Stimulated activated CD4-positive, alpha-beta T cell treated with anti-CD3 and anti-CD28 coated beads, Interleukin-1b, Interleukin-23, amount 100 ng/mL, for 24 hours (primary cell): ENCODE measurements at places on chromosomes 4 and X.

DNA sequence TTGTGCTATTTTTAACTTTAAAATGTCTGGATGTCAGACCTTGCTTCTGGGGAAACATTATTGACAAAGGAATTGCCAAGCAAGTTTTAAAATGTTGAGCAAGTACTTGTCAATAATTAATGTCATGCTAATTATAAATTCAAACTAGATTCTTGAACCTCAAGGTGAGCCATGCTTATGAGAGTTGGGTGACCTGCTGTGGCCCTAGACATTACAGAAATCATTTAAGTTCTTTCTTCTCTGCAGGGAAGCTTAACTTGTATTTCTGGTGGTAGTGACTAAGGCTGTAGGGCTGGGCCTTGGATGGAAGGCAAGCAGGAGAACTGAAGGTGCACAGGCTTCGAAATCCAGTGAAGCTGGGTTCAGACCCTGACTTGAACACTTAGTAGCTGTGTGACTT is 14.8 kb upstream of the UCHL1 start:
- no peak for DNase-seq

GRCh38 chr4:155405059-155405458 is 28.3 kb upstream of the MAP9 start:
- DNase-seq = no peak

GRCh38 chrX:53716328-53717088 is 30.0 kb upstream of the HUWE1 start:
- no peak for DNase-seq

DNA sequence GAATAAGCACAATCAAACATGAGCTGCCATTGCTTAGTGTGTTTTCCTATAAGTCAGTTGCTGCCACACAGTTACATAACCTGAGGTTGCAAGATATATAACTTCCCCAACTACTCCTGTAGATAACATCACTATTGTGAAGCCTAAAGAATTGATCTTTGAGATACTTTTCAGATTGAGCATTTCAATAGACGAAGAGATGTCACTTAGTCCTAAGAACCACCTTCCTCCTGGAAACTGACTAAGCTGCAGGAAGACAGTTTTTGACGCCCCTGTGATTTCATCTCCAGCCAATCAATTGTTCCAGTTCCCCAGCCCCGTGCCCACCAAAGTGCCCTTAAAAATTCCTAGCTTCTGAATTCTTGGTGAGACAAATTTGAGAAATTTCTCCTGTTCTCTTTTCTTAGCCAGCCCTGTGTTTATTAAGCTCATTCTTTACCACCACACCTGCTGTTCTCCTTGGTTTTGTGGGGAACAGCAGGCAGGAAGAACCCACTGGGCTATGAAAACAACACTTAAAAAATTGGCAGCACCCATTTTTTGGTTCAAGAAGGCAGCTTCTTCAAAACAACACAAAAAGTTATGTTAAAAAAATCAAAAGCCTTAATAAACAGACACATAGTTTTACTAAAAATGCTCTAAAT is 317.1 kb upstream of the PABPC4L start:
- no peak for DNase-seq

GRCh38 chr4:84220990-84221389 is 278.1 kb downstream of the NKX6-1 start:
- DNase-seq = no peak

DNA sequence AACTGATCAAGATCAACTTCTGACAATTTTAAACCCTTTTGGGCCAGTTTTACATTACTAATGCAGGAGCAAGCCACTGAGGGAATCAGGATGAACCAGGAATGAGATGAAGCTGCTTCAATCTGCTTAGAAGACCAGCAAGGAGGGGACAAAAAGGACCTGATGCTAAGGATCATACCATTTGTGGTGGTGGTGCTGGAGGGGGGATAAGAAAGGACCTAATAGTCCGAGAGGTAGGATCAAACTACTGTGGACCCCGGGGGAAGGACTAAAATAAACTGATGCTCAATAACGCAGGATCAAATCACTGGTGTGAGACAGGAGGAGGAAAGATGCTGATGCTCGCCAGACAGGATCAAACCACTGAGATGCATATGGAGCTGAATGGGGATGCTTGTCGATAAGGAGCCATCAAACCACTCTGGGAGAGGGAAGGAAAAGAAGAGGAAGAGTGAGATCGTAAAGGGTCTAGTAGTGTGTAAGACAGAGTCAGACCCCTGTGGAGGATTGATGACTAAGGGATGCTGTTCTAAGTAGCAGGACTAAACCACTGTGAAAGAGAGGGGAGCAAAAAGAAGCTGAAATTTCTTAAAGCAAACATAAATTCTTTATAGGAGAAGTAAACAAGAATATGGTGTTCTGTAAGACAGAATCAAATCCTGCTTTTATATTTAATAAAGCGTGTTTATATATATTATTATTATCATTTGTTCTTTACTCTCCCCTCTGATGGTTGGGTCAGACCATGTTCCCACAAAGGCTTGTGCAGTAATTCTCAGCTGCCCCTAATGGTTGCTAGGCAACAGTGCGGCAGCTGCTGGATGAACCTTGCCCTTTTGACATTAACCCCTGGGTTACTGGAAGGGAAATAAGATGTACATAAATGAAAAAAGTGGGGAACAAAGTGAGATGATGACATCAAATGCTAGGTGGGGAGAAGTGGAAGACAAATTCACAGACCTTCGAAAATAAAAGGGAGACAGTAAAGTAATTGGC is 432.5 kb upstream of the FGF16 start:
- DNase-seq = no peak

DNA sequence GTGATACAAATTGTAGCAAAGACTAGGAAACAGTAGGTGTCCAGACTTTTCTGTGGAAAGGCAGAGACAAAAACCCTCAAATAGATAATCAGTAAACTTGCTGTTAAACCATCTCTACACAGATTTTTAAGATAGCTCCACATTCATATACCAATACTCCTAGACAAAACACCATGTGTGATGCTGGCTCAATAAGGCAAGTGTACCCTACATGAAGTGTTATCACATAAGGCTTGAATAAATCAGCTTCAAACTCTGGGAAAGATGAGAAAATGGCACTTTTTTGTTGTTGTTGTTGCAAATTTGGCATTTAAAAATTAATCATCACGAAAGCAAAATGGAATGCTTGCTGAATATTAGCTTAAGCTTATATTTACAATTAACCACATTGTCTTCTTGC is 45.1 kb downstream of the DRD5 start:
- no peak for DNase-seq

- DNase-seq = no peak
Measured at GRCh38 chr4:8912089-8912455, 40.4 kb upstream of the HMX1 start.

- no peak for DNase-seq
Measured at GRCh38 chr4:108834166-108834834, 71.4 kb upstream of the ETNPPL start.

DNA sequence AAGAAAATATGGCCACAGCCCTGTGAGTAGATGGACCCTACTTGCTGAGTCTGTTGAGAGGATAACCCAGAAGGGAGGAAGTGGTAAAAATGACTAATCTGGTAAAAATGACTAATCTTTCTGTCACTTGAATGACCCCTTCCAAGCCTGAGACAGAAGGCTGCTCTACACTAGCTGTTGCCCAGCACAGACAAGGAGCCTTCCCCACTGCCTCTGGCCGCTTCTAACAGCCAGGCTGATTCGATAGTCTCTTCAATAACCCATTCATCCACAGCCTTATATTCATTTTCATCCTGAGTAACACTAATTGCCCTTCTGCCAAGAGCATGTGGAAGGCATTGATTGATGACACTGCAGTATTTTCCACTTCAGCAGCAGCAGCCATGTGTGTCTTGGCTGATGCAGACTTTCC is 18.4 kb downstream of the MAGEB17 start:
- no peak for DNase-seq

GRCh38 chr4:117477925-117478324 is 392.5 kb upstream of the TRAM1L1 start:
- DNase-seq = no peak

DNA sequence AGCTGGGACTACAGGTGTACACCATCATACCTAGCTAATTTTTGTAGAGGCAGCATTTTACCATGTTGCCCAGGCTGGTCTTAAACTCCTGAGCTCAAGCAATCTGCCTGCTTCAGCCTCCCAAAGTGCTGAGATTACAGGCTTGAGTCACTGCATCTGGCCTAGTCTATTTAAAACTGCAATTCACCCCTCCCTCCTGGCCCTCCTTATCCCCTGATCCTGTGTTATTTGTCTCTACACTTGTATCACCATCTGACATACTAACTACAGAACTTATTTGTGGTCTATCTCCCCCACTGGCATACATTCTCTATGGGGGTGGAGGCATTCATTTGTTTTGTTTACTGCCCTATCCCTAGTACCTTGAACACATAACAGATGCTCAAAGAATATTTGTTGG is 23.7 kb downstream of the CC2D2A start:
- DNase-seq = no peak

GRCh38 chr4:146437778-146438177 is 84.0 kb downstream of the SLC10A7 start:
- no peak for DNase-seq

DNA sequence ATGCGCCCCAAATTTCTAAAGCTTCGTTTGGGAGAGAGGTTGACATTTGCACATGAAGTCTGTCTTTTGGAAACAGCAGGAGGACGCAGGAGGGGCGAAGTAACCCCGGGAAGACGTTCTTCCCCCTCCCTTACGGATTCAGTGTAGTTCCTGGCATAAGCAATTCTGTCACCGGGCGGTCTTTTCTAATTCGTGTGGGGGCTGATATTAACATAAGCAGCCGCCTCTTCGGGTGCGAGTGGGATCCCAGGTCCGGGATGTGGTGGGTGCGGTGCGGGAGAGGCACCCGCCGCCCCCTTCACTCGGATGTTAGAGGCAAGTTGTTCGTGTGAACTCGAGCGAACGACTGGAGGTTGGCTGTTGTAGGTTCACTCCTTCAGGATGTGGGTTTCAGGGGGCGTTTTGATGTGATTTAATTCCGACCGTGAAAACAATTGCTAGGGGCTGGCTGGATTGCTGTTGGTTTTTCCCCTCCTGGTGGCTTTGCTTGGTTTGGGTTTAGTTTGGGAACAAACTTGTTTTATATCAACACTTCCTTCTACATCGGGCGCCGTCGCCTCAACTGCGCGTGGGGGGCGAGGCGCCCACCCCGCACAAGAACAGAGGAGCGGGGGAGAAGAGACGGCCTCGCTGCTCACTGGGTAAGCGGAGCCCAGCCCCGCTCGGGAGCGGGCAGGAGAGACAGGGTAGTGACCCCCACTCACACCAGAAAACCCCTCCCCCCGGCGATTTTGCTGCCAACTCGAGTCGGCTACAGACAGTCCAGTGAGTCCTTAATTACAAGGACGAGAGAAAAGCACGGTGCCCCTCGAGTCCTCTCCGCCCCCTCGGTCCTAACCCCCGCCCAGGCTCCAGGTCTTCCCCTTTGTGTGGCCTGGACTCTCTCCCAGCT is 2.9 kb upstream of the LEF1 start:
- no peak for DNase-seq

DNA sequence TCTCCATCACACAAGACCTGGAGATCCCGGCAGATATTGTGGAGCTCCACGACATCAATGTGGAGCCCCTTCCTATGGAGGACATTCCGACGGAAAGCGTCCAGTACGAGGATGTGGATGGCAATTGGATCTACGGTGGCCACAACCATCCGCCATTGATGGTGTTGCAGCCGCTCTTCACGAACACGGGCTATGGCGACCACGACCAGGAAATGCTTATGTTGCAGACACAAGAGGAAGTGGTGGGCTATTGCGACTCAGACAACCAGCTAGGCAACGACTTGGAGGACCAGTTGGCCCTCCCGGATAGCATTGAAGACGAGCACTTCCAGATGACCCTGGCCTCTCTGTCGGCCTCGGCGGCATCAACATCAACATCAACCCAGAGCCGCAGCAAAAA is 717 bp downstream of the YY2 start:
- no peak for DNase-seq

- DNase-seq = no peak
Measured at GRCh38 chr4:83753260-83753659, 217.4 kb downstream of the GPAT3 start.

- no peak for DNase-seq
Measured at GRCh38 chrX:119041175-119041574, 31.6 kb upstream of the CT47C1 start.

GRCh38 chr4:89915937-89916336 is 21.3 kb downstream of the MMRN1 start:
- DNase-seq = no peak

GRCh38 chr4:37482236-37482913 is 203.8 kb downstream of the RELL1 start:
- no peak for DNase-seq

GRCh38 chr4:118749347-118749988 is 64.3 kb downstream of the METTL14 start:
- DNase-seq = no peak

DNA sequence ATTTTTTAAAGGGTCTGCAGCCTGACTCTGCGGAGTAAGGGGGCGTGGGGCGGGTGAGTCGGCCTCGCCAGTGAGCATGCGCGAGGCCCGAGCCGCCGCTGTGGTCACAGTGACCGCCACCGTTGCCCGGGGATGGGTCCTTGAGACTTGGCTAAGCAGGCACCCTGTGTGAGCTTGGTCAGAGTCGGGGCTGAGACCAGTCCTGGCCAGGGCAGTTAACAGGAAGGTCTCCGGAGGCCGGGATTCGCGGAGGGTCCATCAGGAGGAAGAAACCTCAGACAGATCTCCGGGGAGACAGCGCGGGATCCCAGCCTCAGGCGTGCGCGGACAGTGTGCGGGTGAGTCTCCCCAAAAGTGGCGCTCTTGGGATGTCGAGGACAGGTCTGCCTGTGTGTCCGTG is 1384.4 kb upstream of the PCDH10 start:
- no peak for DNase-seq

GRCh38 chrX:68761086-68761485 is 67.7 kb upstream of the EFNB1 start:
- no peak for DNase-seq

DNA sequence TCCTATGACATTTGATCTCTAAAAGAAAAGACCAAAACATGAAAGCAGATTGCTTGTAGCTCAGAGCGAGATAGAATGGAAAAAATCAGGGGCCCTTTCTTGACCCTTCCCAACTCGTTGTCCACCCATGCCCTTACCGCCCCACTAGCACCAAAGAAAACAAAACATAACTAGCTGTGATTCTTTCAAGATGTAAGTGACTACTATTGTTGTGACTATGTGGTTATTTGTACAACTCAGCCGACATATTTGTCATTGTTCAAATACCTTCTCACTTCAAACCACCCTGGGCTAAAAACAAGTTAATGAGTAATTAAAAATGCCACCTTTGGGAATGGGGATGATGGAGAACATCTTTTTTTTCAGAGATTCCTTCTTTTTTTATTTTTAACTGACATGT is 171.2 kb upstream of the GPC4 start:
- DNase-seq = no peak

- no peak for DNase-seq
Measured at GRCh38 chrX:139929876-139930275, 3.0 kb downstream of the ATP11C start.

- DNase-seq = no peak
Measured at GRCh38 chr4:41657561-41657960, 91.0 kb downstream of the PHOX2B start.

DNA sequence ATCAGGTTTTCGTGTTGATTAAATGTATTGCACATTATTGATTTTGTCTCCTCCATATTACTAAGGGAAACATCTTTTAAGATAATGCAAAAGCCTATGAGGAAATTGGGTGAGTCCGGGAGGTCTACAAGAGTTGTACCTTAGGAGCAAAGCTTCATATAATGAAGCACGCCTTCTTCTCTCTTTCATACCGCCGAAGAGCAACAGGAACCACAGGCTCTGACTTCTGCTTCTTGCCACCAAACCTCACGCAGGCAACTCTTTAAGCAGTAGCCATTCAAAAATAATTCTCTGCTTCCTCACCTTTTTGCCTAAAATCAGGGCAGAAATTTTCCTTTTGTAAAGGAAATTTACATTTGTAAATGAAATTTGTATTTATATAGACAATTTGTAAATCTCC is 139.6 kb downstream of the SPRY1 start:
- DNase-seq = no peak
